ENCODE measurements at places on chromosomes 1 and 21. TPM values are rescaled to one million over a fixed set of nuclear protein-coding genes. Genes with fewer than 3 reads are reported as not detected.

GRCh38 chr1:160205242-160206035 is at the start of gene PEA15:
PEA15 (plus strand) TSS chr1:160205384; CDS start chr1:160211545, 6,161 bp downstream.
- peak; percentile 85 for DNase-seq

DNA sequence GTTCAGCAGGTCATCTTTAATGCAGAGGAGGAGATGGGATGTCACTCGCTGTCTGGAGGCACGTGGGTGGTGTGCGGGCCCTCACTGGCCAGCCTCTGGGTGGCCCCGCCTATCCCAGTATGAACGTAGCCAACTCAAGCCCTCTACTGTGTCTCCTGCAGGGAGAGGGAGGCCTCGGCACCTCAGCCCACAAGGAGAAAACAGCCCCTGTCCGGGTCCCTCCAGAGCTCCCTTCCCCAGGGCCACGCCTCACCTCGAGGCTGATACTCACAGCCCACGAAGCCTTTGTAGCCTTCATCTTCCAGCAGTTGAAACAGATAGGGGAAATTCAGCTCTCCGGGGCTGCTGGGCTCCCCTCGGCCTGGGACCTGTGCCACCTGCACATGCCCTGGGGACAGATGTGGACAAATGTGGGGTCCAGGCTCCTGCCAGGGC is 2.6 kb downstream of the HYI start:
- DNase-seq = no peak

- DNase-seq = no peak
These were observed 6.1 kb upstream of the CLEC20A start for GRCh38 chr1:178502856-178503255.

GRCh38 chr1:182910143-182910542 is 42.8 kb downstream of the SHCBP1L start:
- DNase-seq = no peak

DNA sequence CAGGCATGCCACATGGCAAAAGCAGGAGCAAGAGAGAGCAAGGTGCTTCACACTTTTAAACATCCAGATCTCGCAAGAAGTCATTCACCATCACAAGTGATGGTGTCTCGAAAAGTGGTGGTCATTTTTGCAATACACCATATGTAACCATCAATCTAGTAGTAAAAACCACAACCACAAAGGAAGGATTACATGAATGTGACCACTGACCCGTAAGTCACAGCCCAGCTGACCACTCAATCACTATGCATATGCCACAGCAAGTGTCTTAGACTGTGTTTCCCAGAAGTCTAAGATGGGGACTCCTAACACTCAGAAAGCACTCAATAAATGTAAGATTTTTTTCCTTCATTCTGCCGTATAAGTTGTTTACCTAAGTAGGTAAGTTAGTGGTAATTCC is 76.9 kb downstream of the FH start:
- no peak for DNase-seq

The AADACL3 gene
- total RNA-seq = not detected

The PDZK1IP1 gene
- not detected for total RNA-seq

The RSPO1 gene
- not detected for total RNA-seq

All from ascending aorta (tissue), 2 donors.